ENCODE measurements at places on chromosomes 3 and 15. TPM values are rescaled to one million over a fixed set of nuclear protein-coding genes. Genes with fewer than 3 reads are reported as not detected.
A peak's percentile ranks its signal among the peaks of the same experiment; 100 is the strongest.

DNA sequence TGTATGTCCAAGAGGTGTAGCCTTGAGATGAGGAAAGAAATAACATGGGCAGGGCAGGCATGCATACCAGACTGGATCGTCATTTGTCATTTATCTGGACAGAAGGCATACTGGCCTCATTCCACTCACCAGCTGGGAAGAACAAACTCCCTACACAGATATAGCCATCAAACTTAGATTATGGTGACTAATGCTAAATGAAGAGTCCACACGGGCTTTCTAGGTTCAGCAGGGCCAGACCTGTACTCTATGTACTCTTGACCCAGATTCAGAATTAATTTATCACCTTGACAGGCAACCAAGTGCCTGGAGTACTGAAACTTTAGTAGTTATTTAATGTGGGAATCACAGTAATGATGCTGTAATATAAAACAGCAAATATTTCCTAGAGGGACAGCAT, 164.3 kb upstream of the IL12A start:
- DNase-seq, result peak; percentile 85

DNA sequence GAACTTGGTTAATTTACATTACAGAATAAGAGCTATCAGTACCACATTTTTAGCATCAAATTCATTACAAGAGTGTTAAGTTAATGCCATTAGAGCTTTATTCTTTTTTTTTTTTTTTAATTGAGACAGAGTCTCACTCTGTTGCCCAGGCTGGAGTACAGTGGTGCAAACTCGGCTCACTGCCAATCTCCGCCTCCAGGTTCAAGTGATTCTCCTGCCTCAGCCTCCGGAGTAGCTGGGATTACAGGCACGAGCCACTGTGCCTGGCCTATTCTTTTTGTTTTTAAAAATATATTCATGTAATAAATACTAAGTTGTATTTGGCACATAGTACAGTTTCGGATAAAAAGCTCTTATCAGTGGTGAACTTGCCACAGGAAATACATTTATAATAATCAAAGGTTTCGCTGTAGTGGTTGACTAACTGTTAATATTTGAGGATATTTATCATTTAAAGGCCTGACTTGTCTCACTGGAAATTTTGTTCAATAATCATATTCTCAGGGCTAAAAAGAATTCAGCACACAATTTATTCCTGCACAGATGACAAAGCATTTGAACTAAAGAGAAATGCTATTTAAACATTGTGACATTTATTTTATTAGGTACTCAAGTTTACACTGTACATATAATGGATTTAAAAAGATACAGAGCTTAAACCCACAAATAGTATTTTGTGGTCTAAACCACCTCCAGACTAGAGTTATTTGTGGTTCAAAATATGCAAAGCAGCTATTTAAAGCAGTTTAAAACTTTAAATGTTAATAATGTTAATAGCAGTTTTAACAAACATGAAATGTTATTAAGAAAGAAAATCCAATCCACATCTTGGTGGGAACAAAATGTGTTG, 6.1 kb upstream of the LEKR1 start:
- DNase-seq, result no peak

DNA sequence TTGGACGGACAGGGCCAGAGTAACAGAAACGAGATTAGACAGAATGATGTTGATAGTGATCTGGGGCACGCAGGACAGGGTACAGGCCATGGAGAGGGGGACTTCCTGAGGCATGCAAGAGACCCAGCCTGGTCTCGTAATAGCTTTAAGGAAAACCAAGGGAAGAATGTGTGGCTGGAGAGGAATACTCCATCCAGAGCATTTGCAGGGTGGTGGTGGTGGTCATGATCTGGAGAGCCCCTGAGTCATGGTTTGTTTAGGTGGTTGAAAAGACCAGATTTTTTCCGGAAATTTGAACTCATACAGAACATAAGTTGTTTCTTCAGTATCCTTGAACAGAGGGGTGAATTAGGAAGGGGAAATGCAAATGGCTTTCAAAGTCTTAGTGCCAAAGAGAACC, 138.5 kb downstream of the DUT start:
- DNase-seq, result no peak

DNA sequence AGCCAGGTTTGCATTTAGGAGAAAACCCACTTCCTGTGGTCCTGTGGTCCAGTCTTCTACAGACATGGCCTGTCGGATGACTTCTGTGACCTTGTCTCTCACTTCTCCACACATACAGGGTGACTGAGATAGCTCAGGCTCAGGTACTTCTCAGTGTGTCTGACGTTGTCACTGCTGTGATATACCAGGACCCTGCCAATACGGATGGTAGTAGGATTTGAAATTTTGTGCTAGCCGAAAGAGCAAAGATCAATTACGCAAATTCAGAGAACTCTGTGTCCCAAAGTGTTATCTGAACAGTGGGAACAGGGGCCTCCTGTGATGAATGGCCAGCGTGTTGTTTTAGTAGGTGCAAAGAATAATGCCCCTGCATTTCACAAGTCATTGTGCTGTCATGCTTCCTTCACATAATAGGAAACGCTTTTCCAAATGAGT, 128.9 kb downstream of the MCTP2 start:
- no peak for DNase-seq

Gene PSMD2
- 1,179 TPM for total RNA-seq

Gene KNG1
- not detected for total RNA-seq

GRCh38 chr3:197983076-197983475, 23.1 kb downstream of the LMLN start:
- DNase-seq, result no peak

- DNase-seq, result no peak
Observed at GRCh38 chr3:132469326-132469725, 52.0 kb downstream of the DNAJC13 start.

DNA sequence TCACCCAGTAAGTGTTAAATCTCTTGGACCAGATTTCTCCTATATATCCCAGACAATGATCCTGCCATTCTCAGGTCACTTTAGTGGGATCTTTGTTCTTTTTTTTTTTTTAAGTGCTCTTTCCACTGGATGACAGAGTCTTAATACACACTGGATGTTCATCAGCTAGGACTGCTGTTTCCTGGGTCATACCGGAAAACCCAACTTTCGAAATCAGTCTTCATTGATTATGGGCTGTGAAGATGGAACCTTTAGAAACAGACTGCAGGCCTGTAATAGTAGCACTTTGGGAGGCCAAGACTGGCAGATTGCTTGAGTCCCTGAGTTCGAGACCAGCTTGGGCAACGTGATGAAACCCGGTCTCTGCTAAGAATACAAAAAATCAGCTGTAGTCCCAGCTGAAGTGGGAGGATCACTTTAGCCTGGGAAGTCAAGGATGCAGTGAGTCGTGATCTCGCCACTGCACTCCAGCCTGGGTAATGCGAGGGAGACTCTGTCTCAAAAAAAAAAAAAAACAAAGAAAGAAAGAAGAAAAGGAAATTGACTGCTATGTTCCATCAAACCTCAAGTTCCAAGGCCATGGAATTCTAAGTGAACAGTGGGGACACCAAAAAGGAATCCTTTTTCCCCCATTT, 2.3 kb downstream of the EOGT start:
- no peak for DNase-seq

DNA sequence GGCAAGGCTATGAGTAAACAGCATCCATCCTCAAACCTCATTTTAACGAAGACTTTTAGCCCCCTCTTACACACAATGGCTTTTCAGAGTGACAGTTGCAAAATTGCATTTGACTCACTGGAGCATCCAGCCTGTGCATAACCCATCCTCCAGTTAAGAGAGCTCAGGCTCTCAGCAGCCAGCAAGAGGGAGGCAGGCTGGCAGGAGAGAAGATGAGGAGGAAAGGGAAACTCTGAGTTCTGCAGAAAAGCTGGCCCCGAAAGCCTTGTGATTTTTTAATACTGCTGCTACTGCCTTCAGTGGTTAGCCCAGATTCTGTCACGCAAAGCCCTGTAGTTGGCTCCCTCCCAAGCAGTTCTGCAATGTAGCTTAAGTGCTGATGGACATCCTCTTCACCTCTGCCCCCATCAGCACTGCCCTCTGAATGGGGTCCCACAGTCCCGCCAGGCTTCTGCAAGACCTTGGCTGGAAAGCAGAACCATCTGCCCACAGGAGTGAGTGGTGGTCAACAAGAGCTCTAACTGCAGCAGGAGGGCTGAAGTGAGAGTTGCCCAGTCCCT, 371.3 kb downstream of the EPHB1 start:
- DNase-seq, result no peak

- DNase-seq, result no peak
Observed at GRCh38 chr3:52487050-52487787, 7.9 kb upstream of the STAB1 start.

GRCh38 chr15:66069751-66070150, 183.8 kb downstream of the MEGF11 start:
- no peak for DNase-seq

Gene EFCC1
- not detected for total RNA-seq

- DNase-seq, result no peak
Observed at GRCh38 chr3:169165196-169166158, 498.0 kb downstream of the MECOM start.

DNA sequence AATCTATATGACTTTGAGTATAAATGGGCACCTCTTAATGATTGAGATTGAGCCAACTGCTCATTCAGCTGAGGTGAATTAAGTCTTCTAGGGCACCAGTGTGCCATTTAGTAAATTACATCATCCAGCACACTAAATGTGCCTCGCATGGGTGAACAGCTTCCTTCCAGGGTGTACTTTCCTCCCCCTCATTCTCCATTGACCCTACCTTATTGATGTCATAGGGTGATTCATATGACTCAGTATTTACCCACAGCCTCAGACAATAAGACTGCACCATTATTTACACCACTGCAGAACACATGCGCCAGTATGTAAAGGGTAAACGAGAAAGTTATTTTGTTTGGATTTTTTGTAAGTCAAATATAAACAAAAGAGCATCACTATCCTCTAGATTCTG, 185.2 kb upstream of the ARL6 start:
- no peak for DNase-seq

GRCh38 chr3:195441992-195442572, 738 bp downstream of the ACAP2 start:
- DNase-seq, result peak; percentile 45

DNA sequence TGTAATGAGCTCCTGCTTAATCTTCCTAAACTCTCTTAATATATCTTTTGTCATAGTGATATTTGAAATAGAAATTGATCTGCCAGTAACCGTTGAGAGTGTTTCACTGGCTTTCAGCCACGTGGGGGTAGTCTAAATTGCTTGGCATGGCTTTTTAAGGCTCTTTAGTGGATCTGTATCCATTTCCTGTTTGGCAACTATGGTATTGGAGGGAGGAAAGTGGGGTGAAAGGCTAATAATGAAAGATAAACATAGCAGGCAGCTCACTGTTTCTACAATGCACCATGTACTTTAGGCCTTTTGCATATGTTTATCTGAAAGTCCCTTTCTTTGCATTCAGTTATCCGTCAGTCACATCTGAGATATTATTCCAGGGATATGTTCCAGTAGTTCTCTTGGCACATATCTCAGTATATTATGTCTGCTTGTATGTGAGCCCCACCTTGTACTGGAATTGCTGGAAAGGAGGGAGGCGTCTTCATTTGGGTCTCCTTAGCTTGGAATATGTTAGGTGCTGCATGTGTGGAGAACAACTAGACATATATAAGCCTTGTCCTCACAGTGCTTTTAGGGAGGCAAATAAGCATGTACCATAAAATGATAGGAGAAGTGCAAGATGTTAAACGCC, 10.8 kb downstream of the TOPAZ1 start:
- no peak for DNase-seq

- DNase-seq, result no peak
Observed at GRCh38 chr15:84750583-84751092, 2.2 kb downstream of the ZNF592 start.

- no peak for DNase-seq
Observed at GRCh38 chr3:126152458-126152857, 27.9 kb downstream of the ALDH1L1 start.

GRCh38 chr15:36090286-36090946, 489.0 kb upstream of the CDIN1 start:
- DNase-seq, result no peak

DNA sequence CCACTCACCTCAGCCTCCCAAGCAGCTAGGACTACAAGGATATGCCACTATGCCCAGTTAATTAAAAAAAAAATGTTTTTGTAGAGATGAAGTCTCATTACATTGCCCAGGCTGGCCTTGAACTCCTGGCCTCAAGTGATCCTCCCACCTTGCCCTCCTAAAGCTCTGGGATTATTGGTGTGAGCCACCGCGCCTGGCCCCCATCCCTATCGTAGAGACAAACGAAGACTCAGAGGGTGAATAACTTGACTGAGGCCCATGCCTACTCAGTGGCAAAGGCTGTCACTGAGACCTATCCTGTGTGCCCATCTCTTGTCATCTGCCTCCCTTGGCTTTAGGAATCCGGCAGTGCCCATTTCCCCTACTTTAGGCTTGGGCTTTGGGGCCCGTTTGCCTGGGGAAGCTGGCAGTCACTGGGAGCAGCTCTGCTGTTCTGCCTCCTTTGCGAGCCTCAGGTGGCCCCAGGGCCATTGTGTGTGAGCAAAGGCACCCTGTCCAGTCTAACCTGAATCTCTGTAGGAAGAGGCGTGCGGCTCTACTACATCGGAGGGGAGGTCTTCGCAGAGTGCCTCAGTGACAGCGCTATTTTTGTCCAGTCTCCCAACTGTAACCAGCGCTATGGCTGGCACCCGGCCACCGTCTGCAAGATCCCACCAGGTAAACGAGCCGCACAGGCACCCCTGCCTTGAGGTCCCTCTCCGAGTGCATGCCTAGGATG, 70.1 kb downstream of the AAGAB start:
- DNase-seq, result no peak

Gene PARL
- total RNA-seq, result 55.7 TPM

GRCh38 chr15:59237924-59238331, 31.3 kb downstream of the LDHAL6B start:
- DNase-seq, result no peak

- no peak for DNase-seq
Observed at GRCh38 chr15:101637516-101637915, 14.7 kb downstream of the TM2D3 start.

- no peak for DNase-seq
Observed at GRCh38 chr3:113643583-113643982, 52.9 kb downstream of the USF3 start.

DNA sequence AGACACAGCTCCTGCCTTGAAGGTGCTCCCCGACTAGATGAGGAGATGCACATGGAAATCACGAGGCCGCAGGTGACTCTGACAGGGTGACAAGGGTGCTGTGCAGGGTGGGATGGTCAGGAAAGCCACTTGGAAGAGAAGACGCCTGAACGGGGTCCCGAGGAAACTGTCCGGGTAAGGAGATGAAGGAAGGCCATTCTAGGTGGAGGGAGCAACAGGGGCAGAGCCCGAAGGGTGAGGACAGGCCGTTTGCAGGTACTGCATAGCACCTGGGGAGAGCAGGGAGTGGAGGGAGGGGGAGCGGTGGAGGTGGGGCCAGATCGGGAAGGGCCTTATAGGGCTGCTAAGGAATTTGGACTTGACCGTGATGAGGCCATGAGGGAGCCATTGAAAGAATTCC, 105.6 kb upstream of the DLG1 start:
- DNase-seq, result no peak

Gene ALDH1L1
- total RNA-seq, result 0.27 TPM

All from MG63 (cell line).